Spinal cord (tissue), 10 donors: ENCODE measurements at places on chromosomes 13 and 19.
A peak's percentile ranks its signal among the peaks of the same experiment; 100 is the strongest.

GRCh38 chr13:62388515-62388914 is 972.9 kb upstream of the PCDH20 start:
- no peak for DNase-seq

DNA sequence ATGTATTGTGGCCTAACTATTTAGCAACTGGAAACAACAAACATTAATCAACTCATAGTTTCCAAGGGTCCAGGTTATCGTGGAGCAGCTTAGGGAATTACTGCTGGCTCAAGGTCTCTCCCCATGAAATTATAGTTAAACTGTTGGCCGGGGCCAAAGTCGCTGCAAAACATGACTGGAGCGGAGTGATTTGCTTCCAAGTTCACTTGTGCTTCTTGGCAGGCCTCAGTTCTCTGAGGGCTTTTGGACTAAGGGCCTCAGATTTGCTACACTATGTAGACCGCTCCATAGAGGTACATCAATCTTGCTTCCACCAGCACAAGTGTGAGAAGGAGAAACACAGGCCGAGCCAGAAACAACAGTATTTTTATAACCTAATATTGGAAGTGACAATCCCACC is 9.4 kb upstream of the KBTBD7 start:
- DNase-seq, result no peak

- no peak for DNase-seq
Observed at GRCh38 chr13:39345982-39346381, 257.0 kb downstream of the LHFPL6 start.

DNA sequence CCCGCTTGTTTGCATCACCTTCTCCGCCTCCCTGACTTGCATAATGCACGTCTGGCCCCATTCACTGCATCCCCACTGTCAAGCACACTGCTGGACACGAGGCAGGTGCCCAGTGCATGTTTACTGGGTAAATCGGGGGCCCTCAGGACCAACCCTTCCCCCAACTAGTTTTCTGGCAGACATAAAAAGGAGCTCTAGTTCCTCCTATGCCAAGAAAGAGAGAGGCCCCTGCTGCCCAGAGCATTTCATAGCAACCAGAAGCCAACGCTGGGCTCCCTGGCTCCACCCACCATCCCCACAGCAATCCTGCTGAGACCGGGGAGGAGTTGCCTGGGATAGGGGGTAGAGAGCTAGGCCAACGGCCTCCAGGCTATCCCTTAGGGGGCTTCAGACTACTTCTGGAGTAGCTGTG is 23.2 kb downstream of the ANKRD27 start:
- DNase-seq, result peak; percentile 83

- no peak for DNase-seq
Observed at GRCh38 chr19:18216789-18217188, 9.4 kb downstream of the PDE4C start.

DNA sequence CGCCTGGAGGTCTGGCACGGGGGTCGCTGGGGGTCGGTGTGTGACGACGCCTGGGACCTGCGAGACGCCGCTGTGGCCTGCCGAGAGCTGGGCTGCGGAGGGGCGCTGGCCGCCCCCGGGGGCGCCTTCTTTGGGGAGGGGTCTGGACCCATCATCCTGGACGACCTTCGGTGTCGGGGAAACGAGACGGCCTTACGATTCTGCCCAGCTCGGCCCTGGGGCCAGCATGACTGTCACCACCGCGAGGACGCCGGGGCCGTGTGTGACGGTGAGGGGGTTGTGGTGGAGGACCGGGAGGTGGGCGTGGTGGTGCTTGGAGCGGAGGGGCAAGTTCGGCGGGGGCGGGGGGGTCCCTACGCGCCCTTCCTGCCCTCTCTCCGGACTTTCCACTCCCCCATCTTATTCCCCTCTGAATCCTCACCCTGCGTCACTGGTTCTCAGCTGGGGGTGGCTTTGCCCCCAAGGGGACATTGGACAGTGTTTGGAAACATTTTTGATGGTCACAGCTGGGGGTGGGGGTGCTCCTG is 5.5 kb downstream of the SSC5D start:
- no peak for DNase-seq

DNA sequence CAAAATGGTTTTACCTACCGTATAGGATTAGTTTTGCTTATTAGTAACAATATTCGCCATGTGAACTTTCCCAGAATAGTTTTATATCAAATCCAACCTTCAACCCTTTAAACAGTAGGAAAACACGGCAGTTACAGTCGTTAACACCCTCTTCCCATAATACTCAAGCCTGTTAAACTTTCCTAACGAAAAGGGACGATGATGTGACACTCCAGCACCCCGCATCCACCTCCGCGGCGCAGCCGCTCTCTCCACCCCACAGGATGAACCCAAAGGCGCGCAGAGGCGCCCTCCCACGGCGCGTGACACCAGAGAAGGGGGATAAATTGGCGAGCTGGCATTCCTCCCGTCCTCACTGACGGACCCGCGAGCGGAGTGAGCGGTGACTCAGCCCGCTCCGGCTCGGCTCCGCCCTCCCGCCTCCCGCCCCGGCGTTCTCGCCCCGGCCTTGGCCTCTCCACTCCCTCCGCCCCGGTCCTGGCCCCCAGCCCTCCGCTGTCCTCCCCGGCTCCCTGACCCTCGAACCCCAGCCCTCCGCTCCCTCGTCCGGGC is 665 bp downstream of the TUBGCP3 start:
- DNase-seq, result peak; percentile 87

GRCh38 chr13:79393564-79394249 is 12.3 kb downstream of the RBM26 start:
- DNase-seq, result no peak

DNA sequence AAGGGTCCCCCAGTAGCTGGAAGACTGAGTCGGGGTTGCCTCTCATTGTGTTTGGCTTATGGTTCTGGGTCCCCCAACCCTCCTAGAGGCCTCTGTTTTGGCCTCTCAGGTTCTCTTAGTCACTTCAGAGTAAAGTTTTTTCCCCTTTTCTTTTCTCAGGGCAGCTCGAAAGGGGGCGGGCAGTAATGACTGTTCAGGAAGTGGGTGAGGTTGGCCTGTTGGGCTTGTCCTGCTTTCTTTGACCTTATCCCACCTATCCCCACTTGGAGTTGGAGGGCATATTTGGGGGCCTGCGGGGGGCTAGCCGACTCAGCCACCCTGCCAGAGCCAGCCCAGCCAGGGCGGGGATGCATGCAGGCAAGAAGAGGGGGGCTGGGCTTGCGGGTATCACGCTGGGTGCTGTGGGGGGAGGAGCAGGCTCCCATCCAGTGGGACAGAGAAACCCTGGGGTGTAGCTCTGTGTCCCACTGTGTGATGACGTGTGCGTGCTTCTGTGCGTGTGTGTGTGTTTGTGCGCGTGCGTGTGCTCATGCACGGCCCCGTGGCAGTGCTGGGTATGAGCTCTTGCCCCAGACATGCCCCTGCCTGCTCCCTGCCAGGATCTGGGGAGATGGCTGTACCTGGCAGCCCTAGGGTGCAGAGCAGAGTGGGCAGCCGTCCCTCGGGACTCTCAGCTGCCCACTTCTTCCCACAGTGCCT is 1.4 kb downstream of the CIC start:
- no peak for DNase-seq

DNA sequence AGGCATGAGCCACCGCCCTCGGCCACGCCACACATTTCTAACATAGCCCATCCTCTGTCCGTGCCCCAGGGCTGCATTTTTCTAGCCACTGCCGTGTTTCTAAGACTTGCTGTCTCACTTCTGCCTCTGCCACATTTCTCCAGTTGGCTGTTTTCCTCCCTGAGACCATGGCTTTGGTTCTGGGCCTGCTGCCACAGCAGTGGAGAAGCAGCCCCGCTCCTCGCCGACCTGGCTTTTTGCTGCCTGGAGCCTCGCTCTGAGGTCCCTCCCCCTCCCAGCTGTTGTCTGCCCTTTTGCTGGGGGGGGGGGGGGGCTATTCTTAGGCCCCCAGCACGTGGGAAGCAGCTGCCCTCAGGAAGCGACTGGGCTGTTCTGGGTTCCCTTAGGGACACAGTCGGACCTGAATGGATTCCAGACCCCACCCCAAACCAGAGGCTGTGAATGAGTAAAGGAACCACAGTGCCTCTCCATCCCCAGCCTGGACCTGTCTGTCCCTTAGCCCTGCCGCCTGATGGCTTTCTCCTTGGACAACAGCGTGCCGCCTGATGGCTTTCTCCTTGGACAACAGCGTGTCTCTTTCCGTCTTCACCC is 3.3 kb downstream of the GYS1 start:
- no peak for DNase-seq

GRCh38 chr13:81302125-81302524 is 961.2 kb upstream of the SPRY2 start:
- no peak for DNase-seq

GRCh38 chr19:7962644-7963268 is 19.3 kb upstream of the TIMM44 start:
- DNase-seq, result no peak

DNA sequence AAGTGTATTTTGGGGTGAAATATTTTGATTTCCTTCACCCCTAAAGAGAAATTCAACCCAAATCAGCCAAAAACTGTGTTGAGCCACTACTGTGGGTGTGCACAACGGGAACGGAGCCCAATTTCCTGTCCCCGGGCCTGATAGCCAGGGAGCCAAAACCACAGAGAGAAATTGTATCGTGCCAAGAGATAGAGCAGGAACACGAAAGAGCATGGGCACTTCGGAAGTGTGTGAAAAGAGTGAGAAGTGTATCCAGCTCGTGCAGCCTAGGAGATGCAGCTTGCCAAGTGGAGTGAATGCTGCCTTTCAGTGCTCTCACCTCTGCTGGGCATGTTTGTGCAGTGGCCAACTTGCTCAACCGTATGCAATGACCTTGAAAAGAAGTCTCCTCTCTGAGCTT is 19.4 kb upstream of the PLEKHF1 start:
- DNase-seq, result no peak

DNA sequence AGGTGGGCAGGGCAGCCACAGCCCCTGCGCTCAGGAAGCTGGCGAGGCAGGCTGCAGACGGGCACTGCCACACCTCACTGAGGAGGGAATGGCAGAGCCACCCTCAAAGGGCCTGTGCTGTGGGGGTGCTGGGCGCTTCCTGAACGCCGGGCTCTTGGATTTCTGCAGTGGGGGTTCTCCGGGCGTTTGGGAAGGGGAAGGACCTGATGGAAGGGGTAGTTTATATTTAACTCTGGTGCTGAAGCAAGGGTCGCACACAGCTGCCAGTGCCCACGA is 10.5 kb downstream of the GNA11 start:
- DNase-seq, result no peak

- DNase-seq, result no peak
Observed at GRCh38 chr13:38265132-38265497, 84.5 kb upstream of the UFM1 start.

DNA sequence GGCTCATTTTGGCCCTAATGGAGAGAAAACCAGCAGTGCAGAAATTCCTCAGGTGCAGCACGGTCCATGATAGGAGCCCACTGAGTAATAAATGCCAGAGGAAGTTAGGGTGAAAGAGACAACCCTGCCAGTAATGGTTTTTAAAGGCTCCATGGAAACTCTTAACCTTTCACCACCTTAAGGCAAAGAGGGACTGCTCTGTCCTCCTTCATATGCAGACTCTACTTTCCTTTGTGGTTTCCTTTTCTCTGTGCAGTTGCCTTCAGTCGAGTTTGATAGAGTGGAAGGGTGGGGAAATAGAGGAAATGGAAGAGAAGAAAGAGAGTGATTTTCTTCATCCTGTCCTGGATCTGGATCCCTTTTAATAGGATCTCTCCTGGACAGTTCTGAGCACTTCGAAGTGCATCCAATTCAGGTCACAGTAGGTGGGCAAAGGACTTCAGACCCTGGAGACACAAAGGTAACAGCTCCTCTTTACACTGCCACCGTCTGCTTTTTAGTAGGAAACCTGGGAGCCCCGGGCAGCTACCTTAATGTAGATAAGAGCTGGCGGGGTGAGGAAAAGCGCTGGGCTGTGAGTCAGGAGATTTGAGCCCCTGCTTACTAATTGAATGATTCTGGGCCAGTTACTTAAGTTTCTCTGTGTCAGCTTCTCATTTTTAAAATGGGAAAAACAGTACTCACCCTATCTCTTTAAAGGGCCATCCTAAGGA is 294.8 kb downstream of the KCNRG start:
- no peak for DNase-seq

DNA sequence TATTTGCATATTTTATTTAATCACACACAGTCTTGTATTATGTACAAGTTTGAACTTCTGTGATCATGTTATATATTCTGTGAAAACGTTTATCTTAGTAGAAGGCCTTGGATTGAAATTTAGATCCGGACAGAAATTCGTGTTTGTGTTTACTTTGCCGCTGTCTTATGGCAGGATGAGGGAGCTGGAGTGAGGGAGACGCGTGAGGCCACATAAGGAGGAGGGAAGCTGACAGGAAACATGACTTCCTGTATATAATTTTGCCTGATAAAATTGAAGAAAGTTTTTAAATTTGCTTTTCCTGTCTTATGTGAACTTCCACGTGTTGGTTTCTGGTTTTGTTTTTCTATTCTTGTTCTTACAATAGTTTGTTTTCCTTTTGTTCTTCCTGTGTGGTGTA is 200.2 kb downstream of the MTUS2 start:
- DNase-seq, result no peak

DNA sequence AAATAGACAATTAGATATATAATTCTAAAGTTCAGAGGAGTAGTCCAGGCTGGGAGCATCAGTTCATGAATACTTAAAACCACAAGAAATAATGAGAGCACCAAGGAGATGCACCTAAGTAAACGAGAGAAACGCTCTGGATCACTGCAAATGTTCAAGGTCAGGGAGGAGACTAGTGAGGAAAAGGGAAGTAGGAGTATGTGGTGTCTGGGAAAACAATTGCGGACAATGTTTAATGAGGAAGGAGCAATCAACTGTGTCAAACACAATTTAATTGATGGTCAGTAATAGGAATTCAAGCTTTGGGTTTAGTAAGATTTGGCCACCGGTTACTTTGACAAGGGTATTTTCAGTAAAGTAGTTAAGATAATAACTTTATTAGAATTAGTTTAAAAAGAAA is 652.2 kb downstream of the DACH1 start:
- no peak for DNase-seq

DNA sequence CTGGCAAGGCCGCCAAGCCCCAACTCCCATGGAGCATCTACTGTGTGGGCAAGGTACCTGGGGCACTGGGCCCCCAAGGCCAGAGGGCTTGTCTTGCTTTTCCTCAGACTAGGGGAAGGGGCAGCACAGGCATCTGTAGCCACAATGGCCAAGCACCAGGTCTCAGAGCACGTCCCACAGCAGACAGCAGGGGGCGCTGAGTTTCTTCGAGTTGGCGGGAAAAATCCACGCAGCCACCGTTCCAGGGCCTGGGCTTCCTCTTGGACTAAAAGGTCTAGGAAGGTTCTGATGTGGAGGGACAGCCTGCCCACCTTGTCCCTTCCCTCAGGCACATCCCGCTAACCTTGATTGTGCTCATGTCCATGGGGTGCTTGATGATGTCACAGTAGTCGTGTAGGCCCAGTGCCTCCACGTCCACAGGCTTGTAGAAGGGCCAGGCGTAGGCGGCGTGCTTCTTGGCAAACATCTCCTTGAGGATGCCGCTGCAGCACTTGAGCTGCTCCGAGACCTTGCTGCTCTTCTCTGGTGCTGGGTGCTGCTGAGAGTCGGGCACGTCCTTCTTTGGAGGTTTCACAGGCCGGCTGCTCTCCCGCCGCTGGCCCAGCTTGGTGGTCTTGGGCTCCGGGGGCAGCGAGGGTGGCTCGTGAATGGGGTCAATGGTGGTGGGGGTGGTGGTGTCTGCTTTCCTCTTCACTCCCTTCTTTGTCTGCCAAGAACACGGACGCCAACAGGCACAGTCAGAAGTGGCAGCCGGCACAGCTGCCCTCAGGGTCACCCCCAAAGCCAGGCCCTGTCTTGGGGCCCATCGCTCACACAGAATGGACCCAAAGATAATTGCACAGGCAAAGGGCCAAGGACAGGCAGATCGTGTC is 32.0 kb upstream of the EPHX3 start:
- peak; percentile 67 for DNase-seq

GRCh38 chr13:75357576-75358289 is 124.2 kb downstream of the TBC1D4 start:
- DNase-seq, result no peak
